ENCODE measurements at places on chromosomes 5 and 9.

DNA sequence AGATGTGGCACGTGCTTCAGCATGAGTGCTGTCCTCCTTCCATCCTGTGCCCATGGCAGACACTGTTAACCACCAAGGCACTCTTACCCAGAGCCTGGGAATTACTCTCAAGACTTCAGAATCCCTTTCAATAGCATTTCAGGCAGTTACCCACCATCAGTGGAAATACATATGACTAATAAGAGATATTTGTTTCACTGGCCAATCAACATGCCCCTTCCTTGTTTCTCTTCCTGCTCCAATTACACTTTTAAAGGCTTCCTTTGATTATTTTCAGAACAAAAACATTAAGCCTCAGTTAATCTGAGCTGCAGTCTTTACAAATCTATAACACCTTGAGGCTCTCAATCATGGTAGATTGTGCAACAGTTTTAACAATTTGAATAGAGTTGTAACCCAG is 70.8 kb downstream of the PRELID2 start:
- no peak for DNase-seq

- no peak for DNase-seq
Measured at GRCh38 chr5:107422494-107422893, 248.2 kb downstream of the EFNA5 start.

- no peak for DNase-seq
Measured at GRCh38 chr9:124006448-124007361, 4.9 kb upstream of the LHX2 start.

DNA sequence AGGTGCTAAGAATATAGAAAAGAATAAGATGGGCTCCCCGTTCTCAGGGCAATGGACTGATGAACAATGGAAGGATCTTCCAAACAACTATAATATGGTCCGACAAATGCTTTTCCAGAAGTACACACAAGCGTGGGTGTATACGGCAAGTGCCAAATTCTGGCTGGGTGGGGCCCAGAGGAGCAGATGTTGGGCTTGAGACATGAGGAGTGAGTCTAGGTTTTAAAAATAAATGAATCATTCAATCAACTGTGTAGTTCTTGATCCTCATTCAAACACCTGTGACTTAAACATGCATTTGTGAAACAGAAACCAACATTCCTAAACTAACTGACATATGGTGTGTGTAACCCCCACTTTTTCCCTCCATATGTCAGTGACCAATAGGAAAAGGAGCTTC is 47.9 kb downstream of the MFAP3 start:
- no peak for DNase-seq

DNA sequence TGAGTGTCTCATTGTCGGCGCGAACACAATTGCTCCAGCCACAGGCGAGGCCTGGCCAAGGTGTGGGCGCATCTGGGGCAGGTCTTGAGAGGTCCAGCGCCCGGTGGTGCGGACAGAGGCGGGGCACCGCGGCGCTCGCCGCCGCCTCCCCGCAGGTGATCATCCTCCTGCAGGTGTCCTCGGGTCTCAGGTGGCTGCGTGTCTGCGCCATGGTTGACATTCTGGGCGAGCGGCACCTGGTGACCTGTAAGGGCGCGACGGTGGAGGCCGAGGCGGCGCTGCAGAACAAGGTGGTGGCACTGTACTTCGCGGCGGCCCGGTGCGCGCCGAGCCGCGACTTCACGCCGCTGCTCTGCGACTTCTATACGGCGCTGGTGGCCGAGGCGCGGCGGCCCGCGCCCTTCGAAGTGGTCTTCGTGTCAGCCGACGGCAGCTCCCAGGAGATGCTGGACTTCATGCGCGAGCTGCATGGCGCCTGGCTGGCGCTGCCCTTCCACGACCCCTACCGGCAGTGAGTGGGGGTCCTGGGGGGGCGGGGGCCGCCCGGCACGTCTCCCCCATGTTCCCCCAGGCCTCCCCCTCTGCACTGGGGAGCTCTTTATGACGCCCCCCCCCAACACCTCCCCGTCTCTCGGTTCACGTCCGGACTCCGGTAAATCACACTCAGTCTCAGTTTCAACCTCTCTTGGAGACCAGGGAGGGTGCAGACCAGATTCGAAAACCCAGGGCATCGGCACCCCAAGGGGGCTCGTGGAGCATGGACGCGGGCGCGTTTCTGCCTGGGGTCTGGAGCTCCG is 446 bp downstream of the NXNL2 start:
- DNase-seq: no peak

GRCh38 chr9:70934642-70935041 is 186.8 kb downstream of the TRPM3 start:
- DNase-seq: no peak

DNA sequence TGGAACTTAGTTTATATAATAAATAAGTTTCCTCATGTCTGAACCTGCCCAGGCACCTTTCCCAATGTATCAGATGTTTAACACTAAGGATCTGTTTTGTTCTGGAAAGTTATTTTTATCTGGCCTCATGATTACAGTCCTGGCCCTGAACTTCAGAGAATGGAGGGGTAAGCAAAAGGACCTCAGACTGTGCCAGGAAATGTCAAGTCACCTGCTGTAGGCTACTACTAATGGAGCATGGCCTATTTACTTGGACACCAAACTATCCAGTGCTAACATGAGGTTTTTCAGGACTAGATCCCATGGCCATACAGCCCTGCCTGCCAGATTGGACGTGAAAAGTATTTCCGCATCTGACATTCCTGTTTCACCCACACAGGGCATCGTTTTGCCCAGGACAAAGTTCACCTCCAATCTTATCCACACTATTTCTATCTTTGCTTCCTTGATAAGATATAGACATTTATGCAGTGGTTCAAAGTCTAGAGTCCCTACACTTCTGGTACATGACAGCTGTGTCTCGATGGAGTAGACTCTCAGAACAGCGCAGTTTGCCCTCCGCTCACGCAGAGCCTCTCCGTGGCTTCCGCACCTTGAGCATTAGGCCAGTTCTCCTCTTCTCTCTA is at the start of gene BTNL8:
BTNL8 (plus strand) TSS at position 539 of the 626 bp plus-strand sequence. CDS start 152 bp downstream, outside the sequence.
- DNase-seq: peak; percentile 51

- DNase-seq: peak; percentile 96
Measured at GRCh38 chr5:125210242-125210947, 464.0 kb upstream of the ZNF608 start.

GRCh38 chr9:12854221-12854620 is 79.4 kb downstream of the LURAP1L start:
- peak; percentile 36 for DNase-seq

DNA sequence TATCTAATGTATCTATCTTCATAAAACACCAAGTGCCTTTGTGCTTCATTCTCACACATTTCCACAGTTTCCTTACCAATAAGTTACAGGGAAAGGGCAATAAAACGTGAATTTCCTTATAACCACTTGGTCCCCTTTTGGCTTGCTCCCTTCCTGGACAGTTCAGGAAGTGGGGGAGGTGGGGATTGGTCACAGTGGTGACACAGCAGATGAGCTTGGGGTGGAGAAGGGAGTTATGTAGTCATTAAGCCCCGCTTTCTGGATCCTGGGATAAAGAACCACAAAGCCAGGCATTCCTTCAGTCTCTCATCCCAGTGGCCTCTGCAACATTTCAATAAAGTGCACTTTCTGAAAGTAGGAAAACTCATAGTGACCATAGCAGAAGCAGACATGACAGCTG is 47.1 kb upstream of the FYB1 start:
- DNase-seq: no peak

- peak; percentile 88 for DNase-seq
Measured at GRCh38 chr5:111063709-111064322, 7.7 kb upstream of the TSLP start.

GRCh38 chr9:96242811-96243210 is 59.2 kb downstream of the HSD17B3 start:
- no peak for DNase-seq

DNA sequence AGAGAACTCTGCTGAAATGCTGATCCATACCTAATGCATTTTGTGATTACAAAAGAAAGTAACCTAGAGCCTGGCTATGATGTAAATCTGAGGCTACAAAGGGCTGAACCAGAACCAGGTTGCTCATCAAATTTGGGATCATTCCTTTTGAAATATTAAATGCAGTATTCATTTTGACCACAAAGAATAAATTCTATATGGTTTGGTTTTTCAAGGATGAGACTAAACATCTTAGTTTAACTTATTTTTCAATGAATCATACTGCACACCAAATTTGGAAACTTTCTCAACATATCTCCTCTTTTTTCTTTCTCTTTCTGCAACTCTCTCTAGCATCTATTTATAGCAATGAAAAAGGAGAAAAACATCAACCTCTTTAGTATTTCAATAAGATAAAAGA is 46.5 kb downstream of the CEMIP2 start:
- no peak for DNase-seq

DNA sequence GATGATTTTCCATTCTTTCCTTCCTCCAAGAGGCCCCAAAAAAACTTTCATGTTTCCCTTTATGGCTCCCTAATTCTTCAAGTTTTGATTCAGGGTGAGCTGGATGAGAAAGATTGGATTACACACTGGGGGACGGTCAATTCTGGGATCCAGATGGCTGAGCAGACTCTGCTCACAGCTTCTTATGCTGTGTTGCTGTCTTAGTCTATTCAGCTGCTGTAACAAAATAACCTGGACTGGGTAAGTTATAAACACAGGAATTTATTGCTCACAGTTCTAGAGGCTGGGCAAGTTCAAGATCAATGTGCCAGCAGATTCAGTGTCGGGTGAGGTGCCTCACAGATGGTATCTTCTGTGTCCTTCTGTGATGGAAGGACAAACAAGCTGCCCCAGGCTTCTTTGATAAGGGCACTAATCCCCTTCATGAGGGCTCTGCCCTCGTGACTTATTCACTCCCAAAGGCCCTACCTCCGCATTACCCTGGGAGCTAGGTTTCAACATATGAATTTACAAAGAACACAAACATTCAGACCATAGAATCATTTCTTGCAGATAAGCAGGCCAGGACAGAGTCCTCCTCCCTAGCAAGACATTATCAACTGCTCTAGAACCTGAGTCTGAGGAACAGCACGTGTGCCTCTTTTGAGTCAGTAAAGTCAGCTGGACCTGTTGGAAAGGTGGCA is 23.1 kb upstream of the SMAD5 start:
- DNase-seq: no peak

- DNase-seq: no peak
Measured at GRCh38 chr5:66986009-66986408, 210.6 kb downstream of the CD180 start.

DNA sequence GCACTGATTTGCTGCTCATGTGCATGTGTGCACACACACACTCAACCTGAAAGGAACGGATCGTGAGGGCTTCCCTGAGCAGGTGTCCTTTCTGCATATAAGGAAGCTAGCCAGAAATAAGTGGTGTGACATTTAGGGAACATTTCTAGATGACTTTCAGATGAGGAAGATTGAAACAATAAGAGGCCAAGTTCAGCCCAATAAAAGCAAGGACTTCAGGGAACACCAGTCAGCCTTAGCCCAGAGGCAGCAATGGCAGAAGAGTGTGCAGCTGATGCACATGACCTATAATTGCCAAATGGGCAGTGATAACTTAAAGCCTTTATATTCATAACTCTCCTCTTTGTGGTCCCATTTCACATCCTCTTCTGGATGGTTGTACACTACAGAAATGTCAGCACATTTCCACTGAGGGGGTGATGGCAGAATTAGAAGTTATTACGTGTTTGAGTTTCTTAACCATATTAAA is 255.5 kb downstream of the TRIM32 start:
- no peak for DNase-seq

DNA sequence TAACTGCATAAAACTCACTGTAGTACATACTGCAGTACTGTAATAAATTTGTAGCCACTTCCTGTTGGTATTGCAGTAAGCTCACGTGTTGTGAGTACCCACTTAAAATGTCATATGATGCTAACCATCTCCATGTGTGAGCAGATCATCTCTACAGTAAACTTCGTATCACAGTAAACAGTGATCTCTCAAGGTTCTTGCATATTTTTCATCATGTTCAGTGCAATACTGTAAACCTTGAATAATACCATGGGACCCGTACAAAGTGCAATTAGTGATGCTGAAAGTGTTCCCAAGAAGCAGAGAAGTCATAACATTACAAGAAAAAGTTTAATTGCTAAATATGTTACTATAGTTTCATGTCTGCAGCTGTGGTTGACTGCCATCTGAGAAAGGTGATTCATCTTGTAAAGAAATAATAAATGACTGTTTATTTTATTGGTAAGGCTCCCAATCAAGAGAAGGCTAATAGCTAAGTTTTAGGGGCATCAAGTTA is 253.8 kb upstream of the POU5F2 start:
- DNase-seq: no peak

DNA sequence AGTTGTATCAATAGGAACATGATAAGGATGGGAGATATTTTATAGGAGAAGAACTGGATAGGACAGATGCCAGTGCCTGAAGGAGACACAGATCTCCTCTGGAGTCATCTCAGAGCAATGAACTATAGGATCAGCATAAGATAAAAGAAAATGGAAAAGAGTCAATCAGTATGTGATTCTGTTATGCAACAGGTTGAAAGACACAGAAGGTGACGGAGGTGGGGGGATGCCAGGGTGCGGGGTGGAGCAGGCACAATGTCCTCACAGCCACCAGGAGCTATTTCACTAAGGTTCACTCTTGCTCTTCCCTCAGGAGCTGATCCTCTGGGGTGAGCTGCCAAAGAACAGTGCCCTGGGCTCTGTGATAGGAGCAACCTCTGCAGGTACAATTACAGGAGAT is 179.8 kb downstream of the BNC2 start:
- DNase-seq: no peak

DNA sequence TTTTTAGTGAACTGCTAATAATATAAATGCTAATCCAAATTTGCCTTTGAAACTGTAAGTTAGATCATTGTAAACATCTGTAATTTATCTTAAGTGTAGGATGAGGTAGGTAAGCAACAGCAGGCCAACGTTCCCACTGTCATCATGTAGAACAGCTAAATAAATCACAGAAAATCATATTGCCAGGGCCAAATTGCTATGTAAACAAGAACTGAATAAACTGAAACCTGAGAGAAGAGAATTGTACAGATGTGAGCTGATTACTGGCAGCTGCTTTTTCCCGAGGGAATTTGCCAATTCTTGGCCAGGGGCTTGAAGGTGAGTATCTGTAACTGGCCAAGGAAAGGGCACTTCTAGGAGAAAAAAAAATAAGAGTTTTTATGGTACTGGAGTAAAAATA is 97.6 kb downstream of the CDH10 start:
- no peak for DNase-seq

GRCh38 chr9:69748304-69748703 is 11.5 kb downstream of the PTAR1 start:
- no peak for DNase-seq

- DNase-seq: no peak
Measured at GRCh38 chr5:37323607-37324006, 47.3 kb downstream of the NUP155 start.

GRCh38 chr9:4680173-4680525 is 780 bp downstream of the CDC37L1 start:
- DNase-seq: no peak

DNA sequence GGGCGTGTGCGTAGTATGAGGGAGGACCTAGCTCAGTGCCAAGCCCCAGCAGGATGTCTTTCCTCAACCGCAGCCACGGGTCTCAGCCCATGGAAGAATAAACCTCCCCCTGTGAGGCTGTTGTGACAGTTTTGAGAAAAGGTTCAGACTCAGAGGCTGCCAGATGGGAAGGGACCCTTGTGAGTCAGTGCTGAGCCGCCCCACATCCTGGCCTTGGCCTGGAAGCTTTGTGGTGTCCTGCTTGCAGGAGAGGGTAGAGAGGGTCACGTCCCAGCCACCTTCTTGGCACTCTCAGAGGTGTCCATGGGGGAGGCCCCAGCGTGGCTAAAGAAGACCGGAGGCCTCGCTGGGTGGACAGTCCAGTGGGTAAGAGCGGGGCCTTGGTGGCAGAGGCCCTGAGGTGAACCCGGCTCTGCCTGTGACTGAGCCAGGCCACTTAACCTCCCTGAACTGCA is 2.8 kb downstream of the GRHPR start:
- DNase-seq: no peak

- DNase-seq: no peak
Measured at GRCh38 chr5:54638106-54638505, 120.5 kb downstream of the SNX18 start.

Measured in epithelial cell of esophagus (primary cell).